Ascending aorta (tissue), 2 donors: ENCODE measurements at places on chromosomes 12 and 14.

- no peak for DNase-seq
These were observed 45.0 kb downstream of the SLC6A12 start for GRCh38 chr12:168763-169525.

DNA sequence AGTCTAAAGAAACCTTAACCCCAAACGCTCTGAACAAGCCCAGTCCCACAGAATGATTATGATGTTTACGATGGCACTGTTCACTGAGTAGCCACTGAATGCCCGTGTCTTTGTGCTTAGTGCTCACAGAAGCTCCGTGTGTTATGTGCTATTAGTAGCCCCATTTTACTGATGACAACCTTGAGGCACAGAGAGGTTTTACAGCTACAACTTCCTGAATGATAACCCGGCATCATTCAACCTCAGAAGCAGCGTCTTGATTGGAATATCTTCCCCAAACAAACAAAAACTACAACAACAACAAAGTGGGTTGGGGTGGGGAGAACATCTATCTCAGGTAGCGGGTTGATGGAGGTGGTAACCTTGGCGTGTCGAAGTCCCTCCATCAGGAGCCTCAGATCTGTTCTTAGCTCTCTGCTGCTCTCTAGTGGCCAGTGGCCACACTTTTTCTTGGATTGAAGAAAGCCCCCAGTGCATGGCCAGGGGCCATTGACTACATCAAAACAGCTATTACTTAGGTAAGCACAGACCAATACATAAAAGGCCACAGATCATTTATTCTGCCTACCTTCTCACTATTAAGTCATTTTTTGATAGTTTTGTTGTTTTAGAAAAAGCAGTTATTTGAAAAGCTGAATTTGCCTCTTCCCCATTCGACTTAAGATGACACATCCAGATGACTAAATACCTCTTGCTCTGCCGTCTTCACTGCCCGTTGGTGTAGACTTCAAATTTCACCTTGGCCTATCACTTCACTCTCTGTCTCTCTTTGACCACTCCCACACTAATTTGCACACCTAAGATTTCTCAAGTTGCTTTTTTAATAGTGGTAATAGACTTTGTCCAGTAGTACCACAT, 376.9 kb downstream of the GALC start:
- DNase-seq: no peak

- DNase-seq: no peak
These were observed 63.7 kb upstream of the ZFP36L1 start for GRCh38 chr14:68856572-68856971.

- DNase-seq: no peak
These were observed 163.4 kb downstream of the SAMD4A start for GRCh38 chr14:54730156-54730961.

GRCh38 chr14:88866305-88866704, 41.9 kb downstream of the TTC8 start:
- no peak for DNase-seq

GRCh38 chr12:131829356-131829747, 1.2 kb downstream of the MMP17 start:
- DNase-seq: no peak

GRCh38 chr14:79548836-79549235, 662.5 kb downstream of the DIO2 start:
- no peak for DNase-seq

DNA sequence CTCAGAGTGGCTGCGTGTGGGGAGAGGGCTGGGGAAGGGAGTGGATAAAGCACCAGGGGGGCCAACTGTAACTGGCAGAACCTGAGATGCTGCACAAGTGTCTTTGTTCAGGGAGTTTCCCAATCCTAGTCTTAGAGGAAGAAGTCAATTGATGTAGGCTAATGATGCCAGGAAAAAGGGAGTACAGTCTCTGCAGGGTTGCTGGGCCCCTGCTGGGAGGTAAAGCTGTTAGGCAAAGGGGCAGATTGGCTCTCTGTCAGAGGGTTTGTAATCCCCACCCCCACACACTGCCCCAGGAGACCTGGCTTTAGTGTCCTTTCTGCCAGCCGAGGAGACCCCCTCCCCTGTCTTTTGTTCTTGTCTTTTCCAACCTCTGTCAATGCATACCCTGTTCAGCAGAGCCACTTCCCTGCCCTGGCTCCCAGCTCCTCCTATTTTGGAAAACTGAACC, 178.4 kb downstream of the KCNA5 start:
- DNase-seq: no peak

DNA sequence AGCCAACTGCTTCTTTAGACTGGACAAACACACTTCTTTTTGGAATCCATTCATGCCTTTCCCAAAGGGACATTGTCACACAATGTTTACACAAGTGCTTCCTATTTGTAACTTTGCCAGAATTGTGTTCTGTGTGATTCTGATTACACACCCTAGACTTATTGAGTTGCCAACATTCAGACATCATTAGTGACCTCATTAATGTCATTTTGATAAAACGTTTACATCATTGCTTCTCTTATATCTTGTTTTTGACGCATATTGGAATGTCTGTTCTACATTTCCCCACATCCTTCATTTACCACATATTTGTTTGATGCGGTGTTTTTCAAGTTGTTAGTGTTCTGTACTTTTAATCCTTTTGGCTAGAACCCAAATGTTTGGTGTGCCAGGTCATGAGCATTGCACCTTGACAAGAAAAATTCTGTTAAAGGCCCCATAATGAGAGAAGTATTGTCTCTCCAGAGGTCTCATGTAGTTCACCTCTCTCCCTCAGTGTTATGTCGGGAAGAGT, 305.5 kb downstream of the AEBP2 start:
- no peak for DNase-seq

DNA sequence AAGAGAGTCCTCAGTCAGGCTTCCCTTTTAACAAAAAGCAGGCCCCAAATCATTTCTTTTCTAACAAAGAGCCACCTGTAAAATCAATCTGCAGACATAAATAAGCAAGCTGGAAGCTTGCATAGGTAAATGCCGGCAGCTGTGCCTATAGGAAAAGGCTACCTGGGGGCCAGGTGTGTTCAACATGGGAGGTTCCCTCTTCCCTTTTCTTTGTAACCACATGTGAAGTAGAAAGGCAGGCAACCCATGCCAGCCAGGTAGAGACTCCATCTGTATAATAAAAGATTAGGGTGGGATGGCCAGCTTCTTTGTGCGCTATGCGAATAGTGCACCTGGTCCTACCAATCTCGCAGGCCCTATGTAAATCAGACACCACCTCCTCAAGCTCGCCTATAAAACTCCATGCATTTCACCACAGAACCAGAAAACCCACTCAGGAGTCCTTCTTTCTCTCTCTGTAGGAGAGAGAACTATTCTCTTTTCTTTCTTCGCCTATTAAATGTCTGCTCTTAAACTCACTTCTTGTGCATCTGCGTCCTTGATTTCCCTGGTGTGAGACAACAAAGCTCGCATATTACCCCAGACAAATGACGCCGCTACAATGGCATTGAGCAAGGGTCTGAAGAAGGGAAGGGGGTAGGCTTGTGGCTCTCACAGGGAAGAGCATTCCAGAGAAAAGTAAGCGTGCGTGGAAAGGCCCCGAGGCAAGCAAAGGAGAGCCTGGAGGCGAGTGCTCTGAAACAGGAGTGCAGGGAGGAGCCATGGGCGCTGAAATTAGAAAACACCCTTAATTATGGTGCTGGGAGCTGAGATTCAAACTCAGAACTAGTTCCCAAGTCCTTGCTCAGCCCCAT, 67.2 kb downstream of the TTC9 start:
- no peak for DNase-seq

GRCh38 chr12:98371419-98371818, 144.0 kb upstream of the TMPO start:
- DNase-seq: no peak

- DNase-seq: no peak
These were observed 1.6 kb downstream of the KMT2D start for GRCh38 chr12:49059045-49059298.

DNA sequence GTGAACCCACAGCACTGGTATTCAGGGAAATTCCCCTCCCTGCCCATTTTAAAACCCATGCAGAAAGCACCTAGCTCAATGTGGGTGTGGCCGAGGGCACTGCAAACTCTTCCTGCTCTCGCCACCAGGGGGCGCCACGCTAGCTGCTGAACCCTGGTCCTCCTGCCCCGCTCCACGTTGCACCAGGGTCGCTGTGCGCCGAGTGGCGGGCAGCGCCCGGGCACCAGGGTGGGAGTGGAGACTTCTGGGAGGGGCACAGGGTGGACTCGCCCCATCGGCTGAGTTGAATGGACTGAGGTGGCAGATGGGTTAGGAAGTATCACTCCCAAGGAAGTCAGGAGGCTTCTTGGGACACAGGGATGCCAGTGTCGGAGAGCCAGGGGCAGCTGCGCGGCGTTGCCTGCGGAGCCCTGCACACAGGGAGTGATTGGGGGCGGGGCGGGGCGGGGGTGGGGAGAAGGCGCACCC, 48.1 kb upstream of the BCL11B start:
- no peak for DNase-seq

DNA sequence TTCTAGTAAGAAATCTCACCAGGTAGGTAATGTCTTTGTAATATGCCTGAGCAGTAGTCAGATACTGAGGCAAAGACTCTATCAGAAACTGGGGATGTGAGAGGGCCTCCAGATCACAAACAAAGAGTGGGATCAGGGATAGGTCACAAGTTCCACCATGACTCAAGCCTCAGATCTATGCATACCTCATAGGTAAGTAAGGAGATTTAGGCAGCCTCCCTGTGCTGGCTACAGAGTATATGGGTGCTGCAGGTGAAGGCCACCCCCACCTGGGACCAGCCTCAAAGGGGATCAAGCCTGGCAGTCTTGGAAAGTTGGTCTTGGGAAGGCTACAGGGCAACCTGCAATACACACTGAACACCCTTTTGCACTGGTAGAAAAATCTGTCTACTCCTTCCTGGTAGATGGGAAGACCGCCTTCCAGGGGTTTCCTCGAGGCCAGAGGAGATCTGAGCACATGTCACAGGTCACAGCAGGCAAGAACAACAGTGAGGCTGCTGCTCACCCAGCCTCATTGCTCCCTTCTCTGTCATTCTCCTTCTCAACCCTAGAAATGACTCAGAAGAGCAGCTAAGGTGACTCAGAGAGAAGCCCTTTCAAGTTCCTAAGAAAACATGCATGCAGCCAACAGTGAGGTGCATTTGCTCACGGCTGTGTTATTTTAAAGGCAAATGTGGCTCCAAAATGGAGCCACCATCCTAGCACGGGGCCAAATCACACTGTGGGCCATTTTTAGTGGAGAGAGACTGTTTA, 143.4 kb upstream of the CDKN3 start:
- DNase-seq: no peak

DNA sequence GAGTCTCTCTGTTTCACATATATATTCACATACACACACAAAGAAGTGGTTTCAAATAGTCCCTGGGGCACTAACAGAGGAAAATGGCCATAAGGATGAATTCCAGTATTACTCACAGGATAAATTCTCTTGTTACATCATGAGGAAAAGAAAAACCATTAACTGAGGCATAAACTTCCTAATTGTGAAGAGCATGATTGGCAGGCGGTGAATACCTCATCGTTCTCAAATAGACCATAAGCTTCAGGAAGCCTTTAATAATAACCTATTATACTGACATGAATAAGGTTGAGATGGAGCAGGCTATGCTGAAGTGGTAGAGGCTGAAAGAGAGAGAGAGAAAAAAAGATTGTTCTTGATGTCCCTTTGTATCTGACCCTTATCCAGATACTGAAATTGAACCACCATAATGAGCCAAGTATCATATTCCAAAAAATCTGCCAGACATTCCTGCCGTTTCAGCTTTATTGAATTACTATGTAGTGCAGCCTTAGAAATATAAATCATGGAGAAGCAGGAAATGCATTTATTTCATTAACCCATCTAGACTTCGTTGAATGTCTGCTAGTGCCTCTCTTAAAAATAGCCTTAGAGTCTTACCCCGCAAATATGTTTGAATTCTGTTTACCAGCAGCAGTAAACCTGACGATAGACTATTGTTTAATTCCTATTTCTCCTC, 86.8 kb downstream of the NUAK1 start:
- DNase-seq: no peak

DNA sequence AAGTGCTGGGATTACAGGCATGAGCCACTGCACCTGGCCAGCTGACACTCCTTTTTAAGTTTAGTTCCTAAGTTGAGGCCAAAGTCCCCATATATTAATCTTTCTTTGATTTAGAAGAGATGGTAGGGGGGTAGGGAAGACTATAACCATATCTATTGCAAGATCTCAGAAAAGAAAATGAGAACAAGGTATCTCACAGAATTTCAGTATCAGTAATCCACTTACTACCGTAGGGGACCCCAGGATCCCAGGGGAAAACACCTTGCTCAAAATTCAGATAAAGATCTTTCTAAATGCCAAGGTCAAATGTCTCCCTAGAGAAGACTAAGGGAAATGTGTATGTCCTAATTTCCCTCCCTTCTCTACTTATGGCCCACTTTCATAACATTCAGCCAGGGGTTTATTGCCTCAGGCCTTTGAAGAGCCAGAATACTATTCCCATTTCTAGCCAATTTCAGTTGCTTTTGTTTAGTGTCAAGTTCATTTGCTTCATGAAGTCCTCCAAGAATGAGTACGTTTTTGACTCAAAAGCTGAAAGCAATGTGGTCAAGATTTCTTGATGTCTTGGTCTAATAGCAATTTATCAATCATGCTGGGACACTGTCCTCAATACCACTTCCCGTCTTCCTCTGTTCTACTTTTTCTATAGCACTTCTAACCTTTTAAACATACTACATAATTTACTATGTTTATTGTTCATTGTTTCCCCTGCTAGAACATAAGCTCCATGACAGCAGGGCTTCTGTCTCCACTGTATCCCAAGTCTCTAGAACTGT, 86.3 kb downstream of the DCAF5 start:
- no peak for DNase-seq

DNA sequence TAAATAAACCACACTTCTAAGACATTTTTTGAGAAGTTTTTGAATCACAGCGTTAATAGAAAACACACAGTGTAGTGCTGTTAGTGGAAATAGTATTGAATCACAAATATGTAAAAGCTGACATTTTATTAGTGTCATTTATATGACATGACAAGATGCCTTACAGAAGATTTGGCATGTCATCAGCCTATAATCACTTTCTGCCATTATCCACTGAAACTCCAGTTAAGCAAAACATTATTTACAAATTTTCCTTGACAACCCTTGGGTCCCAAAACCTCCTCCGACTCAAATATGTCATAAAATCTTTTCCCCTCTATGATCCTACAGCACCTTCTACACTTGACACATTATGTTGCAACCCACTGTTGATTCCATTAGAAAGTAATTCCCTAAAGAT, 376.9 kb upstream of the LRFN5 start:
- no peak for DNase-seq

GRCh38 chr14:21781543-21781942, 107.9 kb upstream of the OR4E1 start:
- no peak for DNase-seq

DNA sequence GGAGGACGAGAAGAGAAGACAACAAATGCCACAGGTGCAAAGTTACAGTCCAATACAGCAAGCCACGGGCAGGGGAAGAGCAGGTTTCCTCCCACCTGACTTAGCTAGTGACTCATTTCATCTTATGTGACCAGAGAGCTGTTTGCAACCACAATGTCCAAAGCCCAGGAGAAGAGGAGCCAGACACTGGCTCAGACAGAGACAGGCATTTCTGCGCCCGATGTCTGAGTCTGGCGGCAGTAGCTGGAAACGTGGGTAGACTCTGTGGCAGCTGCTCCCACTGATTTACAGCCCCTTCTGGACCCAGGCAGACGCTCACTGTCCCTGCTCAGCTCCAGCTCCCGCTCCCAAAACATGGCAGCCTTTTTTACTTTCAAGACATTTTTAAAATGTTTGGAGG, 60.0 kb downstream of the CHGA start:
- no peak for DNase-seq

GRCh38 chr12:105330931-105331804, 677 bp downstream of the C12orf75 start:
- no peak for DNase-seq

GRCh38 chr14:103279142-103280025, 54.7 kb upstream of the EIF5 start:
- no peak for DNase-seq

- DNase-seq: no peak
These were observed 131.9 kb downstream of the CEP128 start for GRCh38 chr14:80809663-80810062.
